ENCODE measurements at places on chromosomes 12 and 14. TPM values are rescaled to one million over a fixed set of nuclear protein-coding genes. Genes with fewer than 3 reads are reported as not detected.

GRCh38 chr14:74649673-74650072 is 37.6 kb upstream of the LTBP2 start:
- no peaks in the 10 kb centered on the region for H3K4me1 ChIP-seq
- DNase-seq = no peak
- H3K27ac ChIP-seq = peak overlapping the region; percentile 8
- no peak overlapping the region for H3K4me3 ChIP-seq
- H3K36me3 ChIP-seq = no peaks in the 10 kb centered on the region
- H3K27me3 ChIP-seq = no peaks in the 10 kb centered on the region

Gene MFAP5
- not detected for total RNA-seq

DNA sequence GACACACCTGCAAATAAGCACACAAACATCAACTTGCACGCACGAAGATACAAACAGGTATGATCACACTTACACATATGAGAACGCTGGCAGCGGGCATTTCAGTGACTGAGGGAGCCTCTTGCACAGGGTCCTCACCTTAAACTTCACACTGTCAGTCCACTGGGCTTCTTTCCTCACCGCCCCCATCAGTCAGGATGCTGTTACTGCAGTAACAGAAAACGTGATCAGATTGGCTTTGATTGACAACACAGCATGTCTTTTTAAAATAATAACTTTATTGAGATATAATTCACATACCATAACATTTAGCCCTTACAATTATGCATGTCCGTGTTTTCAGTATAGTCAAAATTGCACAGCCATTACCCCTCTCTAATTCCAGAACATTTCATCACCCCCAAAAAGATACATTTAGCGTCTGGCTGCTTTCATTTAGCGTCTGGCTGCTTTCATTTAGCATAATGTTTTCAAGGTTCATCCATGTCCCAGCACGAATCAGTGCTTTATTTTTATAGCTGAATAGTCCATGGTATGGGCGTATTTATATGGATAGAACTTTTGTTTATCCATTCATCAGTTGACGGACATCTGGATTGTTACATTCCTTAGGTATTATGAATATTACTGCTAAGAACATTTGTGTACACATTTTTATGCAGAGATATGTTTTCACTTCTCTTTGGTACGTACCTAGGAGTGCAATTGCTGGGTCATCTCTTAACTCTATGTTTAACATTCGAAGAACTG is 8.4 kb downstream of the CCDC197 start:
- no peak for DNase-seq
- H3K27me3 ChIP-seq = peaks cover 24% of the 10 kb centered on the region
- no peak overlapping the region for H3K27ac ChIP-seq
- no peak overlapping the region for H3K4me3 ChIP-seq
- peaks cover 7% of the 10 kb centered on the region for H3K4me1 ChIP-seq

GRCh38 chr12:87363497-87364084 is 665.6 kb downstream of the C12orf50 start:
- H3K36me3 ChIP-seq = peaks cover 2% of the 10 kb centered on the region
- H3K4me3 ChIP-seq = no peak overlapping the region
- no peaks in the 10 kb centered on the region for H3K4me1 ChIP-seq
- no peaks in the 10 kb centered on the region for H3K27me3 ChIP-seq

Gene DDN
- total RNA-seq = 0.64 TPM

Gene ARHGAP9
- 0.56 TPM for total RNA-seq

DNA sequence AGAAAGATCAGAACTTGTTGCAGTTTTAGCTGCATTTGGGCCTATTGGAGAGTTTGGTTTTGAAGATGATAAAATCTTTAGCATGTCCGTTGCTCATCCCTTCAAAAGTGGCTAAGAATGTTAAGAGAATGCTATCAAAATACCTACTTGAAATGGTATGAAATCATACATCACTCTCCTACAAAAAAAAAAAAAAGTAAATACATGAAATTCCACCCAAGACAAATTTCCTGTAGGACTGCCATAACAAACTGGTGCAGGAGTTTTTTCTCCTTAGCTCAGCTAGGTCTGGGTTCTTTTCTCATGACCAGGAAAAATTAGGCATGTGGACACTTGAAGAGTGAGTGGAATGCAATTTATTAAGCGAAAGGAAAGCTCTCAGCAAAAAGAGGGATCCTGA is 15.9 kb upstream of the FAR2 start:
- no peaks in the 10 kb centered on the region for H3K27me3 ChIP-seq
- no peak for DNase-seq
- H3K4me3 ChIP-seq = no peak overlapping the region
- H3K27ac ChIP-seq = no peak overlapping the region

DNA sequence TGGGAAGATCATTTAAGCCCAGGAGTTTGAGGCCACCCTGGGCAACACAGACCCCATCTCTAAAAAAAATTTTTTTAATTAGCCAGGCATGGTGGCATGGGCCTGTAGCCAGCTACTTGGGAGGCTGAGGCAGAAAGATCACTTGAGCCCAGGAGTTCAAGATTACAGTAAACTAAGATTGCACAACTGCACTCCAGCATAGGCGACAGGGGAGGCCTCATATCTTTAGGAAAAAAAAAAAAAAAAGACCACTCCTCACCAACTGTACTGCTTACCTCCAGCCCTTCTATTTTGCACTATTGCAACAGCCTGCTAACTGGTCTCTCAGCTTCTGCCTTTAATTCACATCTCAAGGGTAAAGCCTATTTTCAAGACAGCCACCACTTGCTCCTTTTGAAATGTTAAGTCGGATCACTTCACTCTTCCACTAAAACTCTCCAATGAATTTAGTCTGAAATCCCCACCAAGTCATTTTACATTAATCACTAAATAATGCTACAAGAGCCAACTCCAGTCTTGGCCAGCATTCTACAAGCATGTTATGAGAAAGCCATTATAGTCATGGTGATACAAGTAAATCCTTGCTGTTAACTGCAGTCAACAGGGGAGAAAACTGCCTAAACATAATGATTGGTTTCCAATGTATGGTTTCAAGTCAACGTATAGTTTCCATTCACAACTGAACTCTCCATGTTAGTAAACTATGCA is 106.0 kb downstream of the RPS29 start:
- DNase-seq = no peak
- no peaks in the 10 kb centered on the region for H3K27me3 ChIP-seq

Gene ZFHX2
- total RNA-seq = 11.0 TPM

- H3K27ac ChIP-seq = no peak overlapping the region
- H3K27me3 ChIP-seq = peaks cover 32% of the 10 kb centered on the region
- DNase-seq = no peak
- H3K4me1 ChIP-seq = no peaks in the 10 kb centered on the region
Measured at GRCh38 chr12:49730568-49731101, 10.7 kb upstream of the TMBIM6 start.

DNA sequence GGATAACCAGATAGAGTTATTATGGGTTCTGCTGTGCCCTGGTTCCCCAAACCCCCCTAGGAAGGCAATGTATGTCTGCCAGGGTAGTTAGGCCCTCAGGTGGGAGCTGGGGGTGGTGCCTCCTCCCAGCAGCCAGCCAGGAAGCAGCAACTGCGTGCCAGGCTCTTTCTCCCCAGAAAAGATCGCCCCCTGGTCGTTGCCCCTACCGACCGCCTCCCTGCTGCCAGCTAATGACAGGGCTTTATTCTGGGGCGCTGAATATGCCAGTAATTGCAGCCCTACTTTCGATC is 36.3 kb downstream of the IQSEC3 start:
- no peak for DNase-seq
- H3K27ac ChIP-seq = no peak overlapping the region
- H3K4me3 ChIP-seq = no peak overlapping the region
- peaks cover 44% of the 10 kb centered on the region for H3K27me3 ChIP-seq

Gene FSCB
- not detected for total RNA-seq

Data from neural crest cell (in vitro differentiated cells).